Activated CD8-positive, alpha-beta memory T cell treated with anti-CD3 and anti-CD28 coated beads, Interleukin-2, amount 50 U/mL, for 4 hours (primary cell): ENCODE measurements at places on chromosomes 2 and 18.

GRCh38 chr18:69725855-69726508 is 221.7 kb downstream of the CD226 start:
- DNase-seq = no peak

DNA sequence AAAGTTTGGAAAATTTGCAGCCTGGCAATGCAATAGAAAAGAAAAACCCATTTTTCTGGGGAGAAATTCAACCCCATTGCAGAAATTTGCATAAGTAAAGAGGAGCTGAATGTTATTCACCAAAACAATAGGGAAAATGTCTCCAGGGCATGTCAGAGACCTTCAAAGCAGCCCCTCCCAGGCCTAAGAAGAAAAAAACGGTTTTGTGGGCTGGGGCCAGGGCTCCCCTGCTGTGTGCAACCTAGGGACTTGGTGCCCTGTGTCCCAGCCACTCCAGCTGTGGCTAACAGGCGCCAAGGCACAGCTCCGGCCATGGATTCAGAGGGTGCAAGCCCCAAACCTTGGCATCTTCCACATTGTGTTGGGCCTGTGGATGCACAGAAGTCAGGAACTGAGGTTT is 224.5 kb downstream of the TXNL1 start:
- no peak for DNase-seq

- no peak for DNase-seq
These were observed 5.4 kb upstream of the HK2 start for GRCh38 chr2:74828543-74828942.

GRCh38 chr18:9714266-9715087 is 6.4 kb downstream of the RAB31 start:
- no peak for DNase-seq

DNA sequence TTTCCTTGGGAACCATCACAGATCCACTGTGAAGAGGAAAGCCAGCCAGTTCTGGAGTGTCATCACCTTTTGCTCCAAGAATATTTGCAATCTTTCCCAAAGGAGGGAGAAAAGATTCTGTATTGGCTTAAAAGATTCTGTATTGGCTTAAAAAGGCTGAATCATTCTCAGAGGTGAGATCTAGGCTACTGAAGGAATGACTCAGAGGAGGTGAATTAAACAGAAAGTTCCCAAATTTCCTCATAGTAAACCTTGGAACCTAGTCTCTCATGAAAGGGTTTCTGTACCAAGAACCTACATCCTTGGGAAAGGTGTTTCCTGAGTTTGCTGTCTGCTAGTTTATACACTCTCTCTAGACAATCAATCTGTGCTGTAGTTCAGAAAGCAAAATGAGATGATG is 34.1 kb upstream of the GRB14 start:
- DNase-seq = no peak

DNA sequence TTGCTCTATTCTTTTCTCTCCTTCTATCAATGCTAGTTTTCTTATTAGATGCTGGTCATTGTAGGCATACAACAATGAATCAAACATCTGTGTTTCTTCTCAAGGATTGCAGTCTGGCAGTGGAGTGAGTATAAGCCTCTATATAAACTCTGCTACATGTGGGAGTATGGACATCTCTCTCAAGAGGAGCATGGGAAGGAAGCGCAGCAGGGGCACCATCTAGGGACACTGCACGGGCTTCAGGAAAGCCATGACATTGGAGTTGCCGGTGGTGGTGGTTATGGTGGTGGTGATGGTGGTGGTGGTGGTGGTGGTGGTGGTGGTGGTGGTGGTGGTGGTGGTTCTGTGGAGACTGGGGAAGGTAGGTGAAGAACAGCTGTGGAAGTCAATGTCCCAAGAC is 462.6 kb downstream of the RNF144A start:
- DNase-seq = no peak

GRCh38 chr18:23599809-23600208 is 13.5 kb upstream of the NPC1 start:
- no peak for DNase-seq
